ENCODE measurements at places on chromosomes 2 and 18. TPM values are rescaled to one million over a fixed set of nuclear protein-coding genes. Genes with fewer than 3 reads are reported as not detected.

GRCh38 chr2:166351319-166351718, 24.4 kb downstream of the SCN9A start:
- no peaks in the 10 kb centered on the region for H3K36me3 ChIP-seq
- H3K4me3 ChIP-seq = no peak overlapping the region
- H3K4me1 ChIP-seq = no peaks in the 10 kb centered on the region

DNA sequence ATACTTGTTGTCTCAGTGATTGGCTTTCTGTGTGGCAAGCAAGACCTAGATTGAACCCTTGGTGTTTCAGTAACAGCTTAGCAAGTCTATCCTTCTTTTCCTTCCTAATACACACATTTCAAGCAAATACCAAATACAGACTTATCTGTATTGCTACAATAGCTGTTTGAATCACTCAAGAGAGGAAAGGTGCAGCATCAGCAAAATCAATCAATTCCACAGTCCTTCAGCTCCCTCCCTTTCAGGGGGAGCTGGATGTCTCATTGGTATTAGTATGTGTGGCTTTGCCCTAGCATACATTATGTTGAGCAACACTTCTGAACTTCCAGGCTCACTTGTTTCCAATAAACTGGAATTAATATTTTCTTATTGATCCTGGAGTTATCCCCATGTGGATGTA, 323.1 kb downstream of the TMX3 start:
- no peaks in the 10 kb centered on the region for H3K36me3 ChIP-seq
- DNase-seq = no peak
- no peaks in the 10 kb centered on the region for H3K4me1 ChIP-seq
- H3K27me3 ChIP-seq = no peaks in the 10 kb centered on the region

- H3K27ac ChIP-seq = no peak overlapping the region
- no peaks in the 10 kb centered on the region for H3K27me3 ChIP-seq
- no peaks in the 10 kb centered on the region for H3K36me3 ChIP-seq
- H3K4me3 ChIP-seq = no peak overlapping the region
- no peak for DNase-seq
Observed at GRCh38 chr2:230557065-230557464, 141.1 kb downstream of the SP100 start.

The NEDD4L gene
- 5.2 TPM for polyA plus RNA-seq

The LYPD1 gene
- polyA plus RNA-seq = not detected

The ALPP gene
- not detected for polyA plus RNA-seq

DNA sequence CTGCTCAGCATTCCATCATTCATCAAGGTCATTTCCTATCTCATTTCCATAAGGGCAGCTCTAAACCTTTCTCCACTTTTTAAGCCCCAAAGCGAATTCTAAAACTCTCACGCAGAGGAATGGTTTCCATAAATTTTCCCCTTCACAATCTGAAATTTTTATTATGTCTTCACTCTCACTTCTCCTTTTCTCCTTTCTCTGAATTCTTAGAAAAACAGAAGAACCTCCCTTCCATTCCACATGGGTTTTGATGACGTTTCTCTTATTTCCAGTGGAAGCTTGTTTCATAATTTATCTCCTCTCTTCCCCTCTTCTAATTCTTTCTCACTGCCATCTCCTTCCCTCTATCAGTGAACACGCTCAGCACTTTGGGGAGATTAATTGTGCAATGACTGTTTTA, 97.3 kb downstream of the SPATS2L start:
- no peak overlapping the region for H3K4me3 ChIP-seq
- no peak overlapping the region for H3K27ac ChIP-seq
- H3K27me3 ChIP-seq = no peaks in the 10 kb centered on the region
- DNase-seq = peak; percentile 17
- H3K4me1 ChIP-seq = peaks cover 17% of the 10 kb centered on the region

GRCh38 chr2:101657787-101658186, 39.7 kb upstream of the MAP4K4 start:
- no peak for DNase-seq
- no peak overlapping the region for H3K27ac ChIP-seq
- no peak overlapping the region for H3K4me3 ChIP-seq
- no peaks in the 10 kb centered on the region for H3K27me3 ChIP-seq
- H3K4me1 ChIP-seq = no peaks in the 10 kb centered on the region

DNA sequence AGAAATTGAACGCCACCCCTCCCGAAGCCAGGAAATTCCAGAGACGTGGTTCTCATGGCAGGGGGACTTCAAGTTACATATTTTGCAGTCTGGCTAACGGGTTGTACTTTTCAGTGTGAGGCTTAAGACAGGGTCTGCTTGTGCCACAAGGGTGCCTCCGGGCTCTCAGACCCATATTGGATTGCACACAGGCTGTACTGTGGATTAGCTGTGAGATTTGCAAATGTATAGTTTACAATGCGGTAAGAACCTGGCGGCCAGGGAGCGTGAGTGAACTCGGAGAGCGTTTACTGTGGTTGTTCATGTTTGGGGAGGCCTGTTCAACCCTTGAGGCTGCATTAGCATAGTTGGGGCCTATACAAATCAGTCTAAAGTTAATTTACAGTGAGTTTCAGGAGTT, 143.9 kb upstream of the SIX2 start:
- DNase-seq = no peak
- H3K4me1 ChIP-seq = no peaks in the 10 kb centered on the region
- H3K4me3 ChIP-seq = no peak overlapping the region
- peaks cover 10% of the 10 kb centered on the region for H3K27me3 ChIP-seq
- H3K27ac ChIP-seq = no peak overlapping the region
- no peaks in the 10 kb centered on the region for H3K36me3 ChIP-seq

The EN1 gene
- not detected for polyA plus RNA-seq

All from CD14-positive monocyte (primary cell).